ENCODE measurements at places on chromosomes 6 and 20.

GRCh38 chr6:11605507-11605905 is 68.0 kb downstream of the TMEM170B start:
- no peak for DNase-seq

- no peak for DNase-seq
Observed at GRCh38 chr20:23254505-23254904, 96.1 kb upstream of the NXT1 start.

DNA sequence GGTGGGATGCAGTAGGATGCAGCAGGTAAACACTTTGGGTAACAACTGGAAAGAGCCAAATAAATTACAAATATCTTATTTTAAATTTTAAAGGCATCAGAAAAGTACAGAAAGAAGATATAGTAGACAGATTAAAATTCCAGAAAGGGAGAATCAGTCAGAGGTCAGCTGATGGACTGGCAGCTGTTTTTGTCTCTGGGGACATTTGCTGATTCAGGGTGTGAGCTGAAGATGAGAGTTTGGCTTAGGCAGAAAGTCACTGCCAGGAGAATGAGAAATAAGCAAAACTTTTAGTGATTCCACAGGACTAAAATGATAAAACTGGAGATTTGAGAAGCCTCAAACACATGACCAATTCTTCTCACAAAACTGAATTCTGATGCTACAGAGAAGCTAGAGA is 39.5 kb downstream of the AHI1 start:
- no peak for DNase-seq

- DNase-seq, result no peak
Observed at GRCh38 chr20:61125546-61126180, 126.4 kb upstream of the CDH4 start.

DNA sequence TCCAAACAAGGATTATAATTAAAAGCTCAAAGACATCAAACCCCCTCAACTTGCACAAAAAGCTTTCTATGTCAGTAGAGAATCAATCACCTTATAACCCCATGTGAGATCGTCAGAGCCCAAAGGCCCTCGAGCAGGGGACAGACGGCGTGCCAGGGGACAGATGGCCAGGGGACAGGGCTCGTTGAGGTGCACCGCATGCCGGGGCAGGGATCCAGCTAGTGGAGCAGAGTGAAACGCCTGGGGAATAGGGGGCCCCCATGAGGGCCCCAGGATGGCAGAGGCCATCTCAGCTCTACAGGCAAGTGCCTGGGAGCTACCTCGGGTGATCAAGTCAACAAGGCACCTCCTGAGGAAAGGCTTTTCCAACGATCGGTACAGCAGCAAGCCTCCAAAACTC is 28.6 kb downstream of the DIDO1 start:
- no peak for DNase-seq

DNA sequence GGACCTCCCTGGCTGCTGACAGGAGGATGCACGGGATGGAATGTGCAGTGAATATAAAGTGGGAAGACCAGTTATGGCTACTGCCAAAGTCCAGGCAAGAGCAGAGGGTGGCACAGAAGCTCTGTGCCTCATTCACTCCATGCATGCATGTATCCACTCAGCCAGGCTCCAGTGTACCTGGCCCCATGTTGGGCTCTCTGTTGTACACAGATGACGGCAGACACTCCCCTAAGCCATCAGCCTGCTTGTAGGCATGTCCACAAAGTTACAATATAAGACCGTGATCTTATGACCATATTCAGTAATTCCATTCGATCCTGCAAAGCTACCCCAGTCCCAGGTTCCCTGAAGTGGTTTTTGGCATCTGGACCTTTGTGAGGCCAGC is 116.8 kb downstream of the PREX1 start:
- no peak for DNase-seq

GRCh38 chr20:48060841-48061720 is 275.8 kb upstream of the SULF2 start:
- no peak for DNase-seq

GRCh38 chr6:106257195-106257594 is 68.4 kb downstream of the ATG5 start:
- no peak for DNase-seq

- DNase-seq, result no peak
Observed at GRCh38 chr6:33373960-33374910, 17.4 kb upstream of the KIFC1 start.

DNA sequence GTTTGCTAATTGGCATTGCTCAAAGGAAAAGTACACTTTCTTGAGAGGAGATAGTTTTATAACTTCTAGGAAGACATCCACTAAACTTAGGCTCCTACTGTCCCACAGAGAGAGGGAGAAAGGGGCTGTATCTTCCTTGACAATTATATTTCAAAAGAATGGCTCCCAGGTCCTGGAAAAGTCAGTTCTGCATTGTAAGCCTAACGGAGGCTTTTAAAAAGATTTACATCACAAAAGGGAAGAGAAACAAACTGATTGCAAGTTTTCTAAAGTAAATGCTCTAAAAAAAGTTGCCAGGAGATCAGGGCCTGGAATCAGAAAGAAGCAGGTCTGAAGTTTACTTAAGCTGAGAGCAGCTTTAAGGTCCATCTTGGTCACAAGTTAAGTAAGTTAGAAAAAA is 839.5 kb downstream of the FRK start:
- no peak for DNase-seq

DNA sequence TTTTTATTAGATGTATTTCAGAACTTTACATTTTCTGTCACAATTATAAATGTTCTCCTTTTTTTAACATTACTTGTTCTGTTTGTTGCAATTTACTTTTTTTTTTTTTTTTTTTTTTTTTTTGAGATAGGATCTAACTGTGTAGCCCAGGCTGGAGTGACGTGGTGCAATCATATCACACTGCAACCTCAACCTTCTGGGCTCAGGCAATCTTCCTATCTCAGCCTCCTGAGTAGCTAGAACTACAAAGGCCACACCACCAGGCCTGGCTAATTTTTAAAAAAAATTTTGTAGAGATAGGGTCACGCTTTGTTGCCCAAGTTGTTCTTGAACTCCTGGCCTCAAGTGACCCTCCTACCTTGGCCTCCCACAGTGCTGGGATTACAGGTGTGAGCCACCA is 15.1 kb upstream of the MBOAT1 start:
- DNase-seq, result no peak

DNA sequence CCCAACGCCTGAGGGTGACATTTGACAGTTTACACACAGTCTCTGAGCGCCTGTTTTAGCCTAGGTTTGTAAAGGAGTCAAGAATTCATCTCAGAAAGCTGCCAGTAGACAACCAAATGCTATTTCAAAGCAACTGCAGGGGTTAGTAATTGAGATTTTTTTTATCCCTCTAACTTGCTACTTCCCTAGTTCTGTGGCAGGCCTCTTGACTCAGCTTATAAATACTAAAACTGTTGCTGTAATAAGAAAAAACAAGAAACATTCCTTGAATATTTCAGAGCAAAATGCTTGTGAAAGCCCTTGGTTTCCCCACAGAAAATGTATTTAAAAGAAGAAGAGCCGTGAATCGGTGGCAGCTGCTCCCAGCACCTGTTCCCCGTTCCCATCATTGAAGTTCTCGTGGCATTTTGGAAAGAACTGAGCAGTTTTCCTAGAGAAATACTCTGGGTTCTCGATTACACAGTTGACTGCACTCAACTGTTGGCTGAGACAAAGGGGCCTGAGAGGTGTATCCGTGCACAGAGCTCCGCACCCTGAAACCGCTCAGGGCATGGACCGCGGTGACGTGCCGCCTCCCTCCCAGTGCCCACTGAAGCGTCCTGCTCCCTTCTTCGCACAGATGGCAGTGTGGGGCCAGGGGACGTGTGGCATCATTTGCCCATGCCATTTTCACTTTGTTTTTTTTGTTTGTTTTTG is 20.9 kb downstream of the DLL1 start:
- DNase-seq, result no peak

DNA sequence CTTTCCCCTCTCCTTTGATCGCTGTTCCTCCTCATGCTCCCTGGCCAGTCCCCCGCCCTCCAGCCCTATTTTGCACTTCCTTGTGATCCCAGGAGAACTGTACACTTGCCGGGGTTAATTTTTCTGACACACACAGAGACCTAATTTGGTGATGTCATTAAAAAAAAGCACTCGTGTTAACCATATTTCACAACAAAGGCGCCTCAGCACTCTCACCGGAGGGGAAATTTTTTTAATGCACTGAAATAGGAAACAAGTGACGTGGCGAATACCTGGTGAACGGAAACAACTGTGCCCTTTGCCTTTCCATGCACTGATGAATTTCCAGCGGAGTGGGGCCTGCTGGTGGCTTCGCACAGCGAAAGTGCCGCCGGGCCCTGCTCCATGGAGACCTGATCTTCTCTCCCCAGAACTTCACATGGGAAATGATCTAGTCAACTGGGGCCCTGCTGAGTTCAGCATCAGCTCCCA is 53.9 kb upstream of the TAGAP start:
- peak; percentile 57 for DNase-seq

DNA sequence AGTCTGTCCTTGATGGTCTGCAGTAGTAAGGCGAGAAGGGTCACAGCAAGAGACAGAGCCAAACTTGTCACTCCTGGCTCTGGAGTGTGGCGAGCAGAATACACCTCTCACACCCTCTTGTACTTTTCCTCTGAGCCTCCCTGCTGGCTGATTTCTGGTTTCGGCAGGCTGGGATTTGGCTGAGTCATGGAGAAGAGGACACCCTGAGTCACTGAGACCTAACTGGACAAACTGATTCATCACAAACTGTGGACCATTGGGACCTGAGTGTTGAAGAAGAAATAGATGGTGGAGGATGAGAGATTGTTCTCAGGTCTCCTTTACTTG is 101.7 kb downstream of the F13A1 start:
- no peak for DNase-seq

DNA sequence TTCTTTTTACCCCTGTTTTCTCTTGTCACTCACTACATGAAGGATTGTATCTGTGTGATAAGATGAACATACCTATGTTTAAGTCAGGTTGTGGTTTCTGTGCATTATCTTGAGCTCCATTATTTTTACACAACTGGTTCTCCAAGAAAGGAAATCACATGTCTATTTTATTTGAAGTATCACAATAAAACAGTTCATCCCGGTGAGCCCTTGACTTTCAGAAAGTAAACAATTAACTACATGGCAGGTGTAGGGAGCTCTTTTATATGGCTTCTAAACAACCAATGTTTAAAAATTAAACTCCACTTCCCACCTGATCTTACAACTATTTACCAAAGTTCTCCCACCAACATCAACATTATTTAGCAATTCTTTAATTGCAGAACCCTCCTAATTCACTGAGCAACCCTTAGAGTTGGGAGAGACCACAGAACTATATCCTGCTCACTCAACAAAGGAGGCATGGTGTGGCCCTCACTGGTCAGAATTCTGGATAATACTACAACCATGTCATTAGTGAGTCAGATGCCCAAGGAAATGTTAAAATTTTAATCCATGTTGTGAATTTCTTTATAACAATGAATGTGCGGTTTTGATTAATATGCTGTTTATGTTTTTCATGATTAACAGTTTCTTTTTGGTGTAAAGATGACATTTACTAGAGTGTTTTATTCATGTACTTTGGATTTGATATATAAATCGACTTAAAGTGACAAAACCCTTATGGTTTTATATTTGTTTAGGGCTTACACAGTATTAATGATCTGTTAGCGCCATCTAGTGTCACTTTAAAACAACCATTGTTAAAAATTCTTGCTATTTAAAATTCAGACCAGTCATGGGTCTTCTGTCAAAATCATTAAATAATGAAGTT is 50.0 kb upstream of the SCGN start:
- no peak for DNase-seq

DNA sequence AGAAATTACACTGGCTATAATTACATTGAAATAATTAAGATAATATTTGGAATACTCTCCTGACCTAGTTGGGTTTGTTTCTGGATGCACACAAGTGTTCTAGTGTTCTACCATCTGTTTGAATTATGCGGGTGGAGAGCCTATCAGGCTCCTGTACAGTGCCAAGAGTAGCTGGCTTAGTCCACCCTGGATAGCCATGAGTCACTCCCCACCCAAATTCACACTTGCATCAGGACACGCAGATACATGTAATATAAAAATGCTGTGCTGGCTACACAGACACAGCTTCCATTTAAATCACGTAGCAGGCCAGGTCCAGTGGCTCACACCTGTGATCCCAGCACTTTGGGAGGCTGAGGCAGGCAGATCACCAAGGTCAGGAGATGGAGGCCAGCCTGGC is 686.2 kb upstream of the SLC35B3 start:
- DNase-seq, result no peak

All from stimulated activated CD4-positive, alpha-beta T cell treated with anti-CD3 and anti-CD28 coated beads, TNF-alpha, amount 100 ng/mL, for 1 hour (primary cell).